ENCODE measurements at places on chromosomes 7 and 10. TPM values are rescaled to one million over a fixed set of nuclear protein-coding genes. Genes with fewer than 3 reads are reported as not detected.

GRCh38 chr10:50310560-50311174 is 59.4 kb upstream of the ASAH2 start:
- H3K27ac ChIP-seq: no peak overlapping the region
- peaks cover 25% of the 10 kb centered on the region for H3K36me3 ChIP-seq
- no peaks in the 10 kb centered on the region for H3K4me1 ChIP-seq
- no peaks in the 10 kb centered on the region for H3K27me3 ChIP-seq
- DNase-seq: no peak
- no peak overlapping the region for H3K4me3 ChIP-seq

DNA sequence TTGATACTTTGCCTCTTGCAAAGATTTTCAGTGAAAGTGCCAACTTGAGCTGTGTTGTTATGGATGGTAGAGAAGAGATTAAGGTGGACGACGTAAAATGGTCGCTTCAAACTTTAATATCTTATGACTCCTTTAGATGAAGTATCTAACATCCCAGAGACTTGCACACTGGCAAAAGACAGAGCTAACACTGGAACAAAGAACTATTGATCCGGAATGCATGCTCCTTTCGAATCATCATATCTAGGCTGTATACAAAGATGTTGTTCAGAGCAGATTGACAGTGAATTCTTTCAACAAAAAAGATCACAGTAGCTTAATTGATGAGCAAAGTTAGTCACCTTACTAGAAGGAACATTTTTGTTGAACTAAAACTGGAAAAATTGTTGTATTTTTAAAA is 592.7 kb downstream of the NXPH1 start:
- H3K27ac ChIP-seq: no peak overlapping the region
- no peaks in the 10 kb centered on the region for H3K36me3 ChIP-seq
- no peaks in the 10 kb centered on the region for H3K27me3 ChIP-seq
- no peak for DNase-seq
- no peak overlapping the region for H3K4me3 ChIP-seq
- H3K4me1 ChIP-seq: no peaks in the 10 kb centered on the region

GRCh38 chr10:86668297-86669165 is at the start of gene LDB3:
Gene LDB3 (plus strand): TSS chr10:86668511. CDS start chr10:86668692, 181 bp downstream.
- no peaks in the 10 kb centered on the region for H3K4me1 ChIP-seq
- H3K27me3 ChIP-seq: no peaks in the 10 kb centered on the region
- H3K27ac ChIP-seq: no peak within 1 kb of the TSS
- no peak within 1 kb of the TSS for H3K4me3 ChIP-seq

- no peaks in the 10 kb centered on the region for H3K4me1 ChIP-seq
- no peak for DNase-seq
- peaks cover 11% of the 10 kb centered on the region for H3K36me3 ChIP-seq
- H3K27ac ChIP-seq: no peak overlapping the region
These were observed 32.4 kb downstream of the WAPL start for GRCh38 chr10:86489071-86489810.

GRCh38 chr7:141587304-141587703 is 36.1 kb downstream of the AGK start:
- DNase-seq: no peak
- no peaks in the 10 kb centered on the region for H3K36me3 ChIP-seq

DNA sequence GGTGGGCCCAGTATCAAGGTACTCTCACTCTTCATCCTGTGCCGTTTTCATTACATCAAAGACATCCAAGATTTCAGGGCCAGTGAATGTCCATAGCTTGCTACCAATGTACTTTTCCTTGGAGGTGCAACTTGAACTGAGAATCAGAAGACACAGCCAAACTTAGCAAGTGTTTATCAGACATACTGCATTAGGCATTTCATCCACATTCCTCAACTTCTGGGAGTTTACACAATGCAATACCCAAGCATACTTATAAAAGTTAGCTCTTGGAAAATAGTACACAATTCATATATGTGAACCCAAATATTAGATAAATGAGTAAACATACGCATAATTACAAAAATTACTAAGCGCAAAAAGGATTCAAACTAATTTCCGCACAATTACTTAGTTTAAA is 216.3 kb upstream of the RHOBTB1 start:
- H3K36me3 ChIP-seq: no peaks in the 10 kb centered on the region
- no peaks in the 10 kb centered on the region for H3K4me1 ChIP-seq
- DNase-seq: no peak
- no peak overlapping the region for H3K27ac ChIP-seq
- no peaks in the 10 kb centered on the region for H3K27me3 ChIP-seq

GRCh38 chr10:6098156-6098555 is 9.3 kb downstream of the RBM17 start:
- H3K36me3 ChIP-seq: peaks cover 5% of the 10 kb centered on the region
- no peak overlapping the region for H3K27ac ChIP-seq
- no peaks in the 10 kb centered on the region for H3K27me3 ChIP-seq
- H3K4me1 ChIP-seq: peaks cover 4% of the 10 kb centered on the region

- no peak for DNase-seq
- no peak overlapping the region for H3K27ac ChIP-seq
- no peaks in the 10 kb centered on the region for H3K4me1 ChIP-seq
- H3K4me3 ChIP-seq: no peak overlapping the region
- H3K27me3 ChIP-seq: no peaks in the 10 kb centered on the region
These were observed 130.9 kb downstream of the SND1 start for GRCh38 chr7:127782654-127783559.

DNA sequence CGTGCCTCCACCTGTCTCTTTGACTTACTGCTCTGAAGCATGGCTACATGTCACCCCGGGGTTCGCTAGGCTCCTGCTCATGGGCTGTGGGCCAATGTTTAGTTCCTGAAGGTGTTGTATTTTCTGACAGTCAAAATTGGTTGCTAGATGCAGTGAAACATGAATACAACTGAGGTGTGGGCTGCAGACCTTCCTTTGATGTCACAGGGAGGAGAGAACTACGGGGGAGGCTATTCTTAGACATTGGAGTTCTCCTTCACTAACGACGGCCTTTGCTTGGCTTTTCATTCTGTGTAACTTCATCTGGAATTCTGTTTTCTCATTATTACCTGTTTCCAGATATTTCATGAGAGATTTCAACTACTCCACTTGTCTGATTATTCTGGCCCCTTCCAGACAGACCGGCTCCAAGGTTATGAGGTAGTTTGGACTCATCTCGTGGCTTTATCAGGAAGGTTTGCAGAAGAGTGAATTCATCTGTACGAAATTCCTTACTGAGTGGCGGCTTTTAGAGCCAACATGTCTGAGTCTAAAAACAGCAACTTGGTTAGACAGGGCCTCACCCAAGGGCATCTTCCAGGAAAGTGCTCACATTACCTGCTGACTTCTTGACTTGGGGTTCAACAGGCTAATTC is 774.7 kb downstream of the SUGCT start:
- H3K27ac ChIP-seq: no peak overlapping the region
- no peaks in the 10 kb centered on the region for H3K4me1 ChIP-seq
- DNase-seq: no peak
- H3K27me3 ChIP-seq: no peaks in the 10 kb centered on the region
- H3K4me3 ChIP-seq: no peak overlapping the region
- H3K36me3 ChIP-seq: no peaks in the 10 kb centered on the region

- H3K27ac ChIP-seq: no peak overlapping the region
- no peaks in the 10 kb centered on the region for H3K27me3 ChIP-seq
- no peak overlapping the region for H3K4me3 ChIP-seq
These were observed 31.2 kb downstream of the TMEM60 start for GRCh38 chr7:77766801-77767605.

DNA sequence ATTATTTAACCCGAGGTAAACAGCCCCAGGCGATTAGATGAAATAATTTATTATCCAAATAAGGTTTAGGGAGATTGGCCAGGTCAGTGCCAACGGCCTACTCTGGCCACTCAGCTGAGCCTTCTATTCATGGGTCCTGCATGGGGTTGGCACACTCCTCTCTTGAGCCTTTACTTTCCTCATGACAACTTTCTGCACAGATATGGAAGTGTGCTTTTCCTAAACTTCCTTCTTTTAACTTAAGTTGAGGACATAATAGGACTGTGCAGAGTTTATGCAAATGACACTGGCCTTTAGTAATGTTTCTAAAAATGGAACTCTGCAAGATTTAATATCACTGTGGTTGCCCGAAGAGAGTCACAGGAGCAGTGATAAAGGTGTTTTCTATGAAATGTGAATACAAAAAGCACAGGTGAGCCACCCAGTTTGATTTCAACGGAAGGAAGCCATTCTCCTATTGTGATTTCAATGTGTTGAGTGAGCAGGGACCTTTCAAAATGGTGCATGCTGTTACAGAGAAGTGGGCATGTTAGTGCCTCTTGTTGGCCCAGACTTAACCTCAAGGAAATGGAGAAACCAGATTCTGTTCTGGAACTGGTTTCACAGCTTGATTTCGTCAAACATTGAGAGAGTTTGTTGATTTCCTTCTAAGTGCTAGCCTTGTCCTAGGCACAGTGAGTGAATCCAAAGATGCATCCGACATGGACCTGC is 55.7 kb downstream of the LYZL2 start:
- no peaks in the 10 kb centered on the region for H3K4me1 ChIP-seq
- no peak overlapping the region for H3K4me3 ChIP-seq
- no peaks in the 10 kb centered on the region for H3K36me3 ChIP-seq
- no peaks in the 10 kb centered on the region for H3K27me3 ChIP-seq
- no peak overlapping the region for H3K27ac ChIP-seq
- DNase-seq: no peak

GRCh38 chr7:135706858-135707569 is 21.0 kb downstream of the SLC13A4 start:
- no peaks in the 10 kb centered on the region for H3K27me3 ChIP-seq
- DNase-seq: no peak
- H3K4me1 ChIP-seq: no peaks in the 10 kb centered on the region

TRIM50 gene
- total RNA-seq: not detected

LYZL2 gene
- not detected for total RNA-seq

GOLGA7B gene
- total RNA-seq: 8.5 TPM

GPR37 gene
- not detected for total RNA-seq

CCL24 gene
- total RNA-seq: not detected

OPN4 gene
- not detected for total RNA-seq

Measured in naive thymus-derived CD4-positive, alpha-beta T cell (primary cell).